Stimulated activated CD8-positive, alpha-beta memory T cell treated with anti-CD3 and anti-CD28 coated beads, Interleukin-7, amount 100 ng/mL, for 1 hour (primary cell): ENCODE measurements at places on chromosomes 1 and 21.

GRCh38 chr1:167602840-167603239, 27.2 kb upstream of the RCSD1 start:
- DNase-seq: no peak

GRCh38 chr1:61892977-61893376, 150.7 kb downstream of the PATJ start:
- DNase-seq: no peak

DNA sequence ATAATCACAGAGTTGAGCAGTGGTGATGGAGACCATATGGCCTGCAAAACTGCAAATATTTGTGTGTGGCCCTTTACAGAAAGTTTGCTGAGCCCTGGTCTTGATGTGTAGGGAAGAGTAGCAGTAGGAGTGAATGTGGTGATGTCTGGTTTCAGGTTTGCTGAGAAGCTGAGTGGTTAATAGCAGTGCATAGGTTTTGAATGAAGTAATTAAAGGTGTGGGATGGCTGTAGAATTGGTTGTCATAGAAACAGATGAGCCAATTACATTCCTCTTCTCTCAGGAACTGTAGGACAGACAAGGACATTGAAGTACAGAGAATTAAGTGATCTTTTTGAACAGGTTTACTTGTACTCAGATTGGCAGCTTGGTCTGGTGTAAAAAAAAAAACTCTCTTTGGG, 37.4 kb downstream of the PRDM2 start:
- DNase-seq: no peak

GRCh38 chr1:9326596-9326995, 33.9 kb downstream of the SPSB1 start:
- no peak for DNase-seq
